GM23338 (cell line): ENCODE measurements at places on chromosomes 3 and 15. TPM values are rescaled to one million over a fixed set of nuclear protein-coding genes. Genes with fewer than 3 reads are reported as not detected.
A peak's percentile ranks its signal among the peaks of the same experiment; 100 is the strongest.

DNA sequence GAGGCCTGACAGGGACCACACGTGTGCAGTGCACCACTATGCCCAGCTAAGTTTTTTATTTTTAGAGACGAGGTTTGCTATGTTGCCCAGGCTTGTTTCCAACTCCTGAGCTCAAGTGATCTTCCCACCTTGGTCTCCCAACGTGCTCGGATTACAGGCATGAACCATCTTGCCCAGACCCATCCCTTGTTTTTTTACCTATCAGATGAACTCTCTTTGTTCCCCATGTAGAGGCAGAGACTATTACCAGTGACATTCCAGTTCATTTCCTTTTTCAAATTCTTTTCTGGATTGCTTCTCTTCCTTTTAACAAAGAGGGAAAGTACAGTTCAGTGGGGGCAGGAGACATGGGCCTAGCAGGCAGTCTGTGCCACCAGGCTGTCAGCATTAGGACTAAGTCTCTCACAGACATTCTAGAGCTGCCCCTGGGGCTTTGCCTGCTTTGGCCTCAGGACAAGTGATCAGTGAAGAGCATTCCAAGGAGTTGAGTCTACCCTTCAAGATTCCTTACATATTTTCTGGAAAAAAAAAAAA is 103.5 kb upstream of the SLC7A14 start:
- DNase-seq: peak; percentile 83
- no peaks in the 10 kb centered on the region for H3K4me1 ChIP-seq
- H3K27ac ChIP-seq: peak overlapping the region; percentile 89
- no peak overlapping the region for H3K4me3 ChIP-seq
- no peaks in the 10 kb centered on the region for H3K36me3 ChIP-seq

The CNTN4 gene
- total RNA-seq: 1.1 and 4.0 TPM in 2 replicates

DNA sequence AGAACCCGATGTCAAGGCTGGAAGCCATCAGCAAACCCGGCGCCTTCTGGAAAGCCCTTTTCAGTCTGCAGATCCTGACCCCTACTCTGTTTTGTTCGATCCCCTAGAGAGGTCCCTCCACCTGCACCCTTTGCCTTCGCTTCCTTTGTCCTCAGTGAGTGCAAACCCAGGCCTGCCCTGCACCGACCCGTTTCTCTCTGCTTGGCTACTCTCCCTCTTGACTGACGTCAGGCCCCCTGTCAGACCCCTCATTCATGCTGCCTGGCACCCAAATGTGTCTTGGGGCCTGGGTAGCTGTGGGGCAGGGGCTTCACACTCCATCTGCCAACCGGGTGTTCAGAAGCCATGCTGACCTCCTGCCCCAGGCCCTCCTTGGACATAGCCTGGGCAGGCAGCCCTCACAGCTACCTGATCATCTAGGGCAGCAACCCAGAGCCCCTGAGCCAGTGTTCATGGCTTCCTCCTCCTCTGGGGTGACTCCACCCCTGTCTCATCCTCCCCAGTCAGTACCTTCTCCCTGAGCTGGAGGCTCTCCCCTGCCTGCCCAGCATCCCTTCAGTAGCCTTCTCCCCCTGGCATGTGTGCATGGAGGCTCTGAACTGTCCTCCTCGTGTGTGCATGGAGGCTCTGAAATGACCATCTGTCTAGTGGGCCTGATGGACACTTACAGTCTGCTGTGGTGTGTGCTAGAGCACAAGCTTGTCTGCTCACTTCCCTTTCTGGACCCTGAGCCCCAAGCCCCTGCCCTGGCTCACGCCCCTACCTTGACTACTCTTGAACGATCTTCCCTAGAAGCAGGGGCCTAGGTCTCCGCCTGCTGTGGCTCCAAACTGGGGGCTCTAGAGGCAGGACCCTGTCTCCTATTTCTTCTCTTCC is 69.4 kb downstream of the EXOG start:
- no peaks in the 10 kb centered on the region for H3K36me3 ChIP-seq
- H3K4me1 ChIP-seq: no peaks in the 10 kb centered on the region
- no peak overlapping the region for H3K4me3 ChIP-seq
- no peaks in the 10 kb centered on the region for H3K27me3 ChIP-seq
- H3K27ac ChIP-seq: no peak overlapping the region

GRCh38 chr15:96324940-96325540 is 5.5 kb upstream of the NR2F2 start:
- H3K27me3 ChIP-seq: peaks cover 100% of the 10 kb centered on the region
- H3K27ac ChIP-seq: no peak overlapping the region
- DNase-seq: no peak
- peaks cover 86% of the 10 kb centered on the region for H3K4me1 ChIP-seq

GRCh38 chr3:48851407-48851806 is 3.7 kb upstream of the PRKAR2A start:
- H3K4me1 ChIP-seq: peaks cover 3% of the 10 kb centered on the region; the same call in 1 of the 2 replicates
- H3K36me3 ChIP-seq: no peaks in the 10 kb centered on the region
- peak; percentile 37 for DNase-seq
- no peak overlapping the region for H3K27ac ChIP-seq

The MGLL gene
- 0.62 and 0.83 TPM in 2 replicates for total RNA-seq

The CPLX3 gene
- 0.62 and 0.66 TPM in 2 replicates for total RNA-seq

DNA sequence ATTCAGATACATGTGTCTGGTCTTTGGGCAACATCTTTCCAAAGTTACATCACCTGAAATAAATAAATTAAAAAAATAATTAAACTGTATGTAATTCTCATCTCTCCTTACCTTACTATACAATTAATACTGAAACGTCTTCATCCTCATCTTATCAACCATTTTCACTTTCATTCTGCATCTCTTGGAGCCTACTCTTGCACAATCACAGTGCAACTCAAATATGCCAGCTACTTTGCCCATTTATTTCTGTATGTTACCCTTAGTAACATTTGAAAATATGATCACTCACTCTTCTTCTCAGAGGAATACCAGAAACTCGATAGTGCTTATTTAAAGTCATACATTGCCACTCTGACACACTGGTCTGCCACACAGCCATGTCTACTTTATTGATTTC is 1357.1 kb upstream of the CADM2 start:
- H3K27me3 ChIP-seq: no peaks in the 10 kb centered on the region
- DNase-seq: no peak

DNA sequence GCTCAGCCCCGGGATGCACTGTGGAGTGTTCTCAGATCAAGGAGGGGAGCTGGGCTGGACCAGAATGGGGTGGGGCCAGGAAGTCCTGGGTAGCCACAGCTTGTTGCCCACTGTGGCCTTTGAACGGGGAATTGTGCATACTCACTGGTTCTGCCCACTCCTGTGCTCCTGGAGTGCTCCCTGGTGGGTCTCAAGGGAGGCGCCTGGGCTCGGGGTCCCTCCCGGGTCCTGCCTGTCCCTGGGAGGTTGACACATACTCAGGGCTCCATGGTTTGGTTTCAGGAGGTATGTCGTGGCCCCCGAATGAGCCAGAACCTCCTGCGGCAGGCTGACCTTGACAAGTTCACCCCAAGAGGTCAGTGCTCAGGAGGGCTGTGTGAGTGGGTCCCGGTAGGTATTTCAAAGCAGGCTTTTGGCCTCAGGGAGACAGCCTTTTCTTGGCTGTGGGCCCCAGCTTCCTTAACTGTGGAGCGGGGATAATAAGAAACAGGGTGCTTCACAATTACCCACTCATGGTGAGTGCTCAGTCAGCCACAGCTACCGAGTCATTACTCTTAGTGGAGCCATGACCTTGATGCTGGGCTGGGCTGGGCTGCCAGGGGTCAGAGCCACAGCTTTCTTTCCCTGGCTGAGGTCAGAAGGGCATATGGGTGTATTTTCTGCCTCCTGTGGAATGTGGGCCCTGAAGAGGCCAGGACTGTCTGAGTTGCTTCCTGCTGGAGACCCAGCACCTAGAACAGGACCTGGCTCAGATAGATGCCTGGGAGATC is 7.6 kb downstream of the DNAH1 start:
- H3K36me3 ChIP-seq: no peaks in the 10 kb centered on the region
- H3K4me1 ChIP-seq: no peaks in the 10 kb centered on the region
- H3K27ac ChIP-seq: no peak overlapping the region
- no peaks in the 10 kb centered on the region for H3K27me3 ChIP-seq
- H3K4me3 ChIP-seq: no peak overlapping the region

- H3K4me3 ChIP-seq: peak overlapping the region; percentile 49
- H3K27ac ChIP-seq: no peak overlapping the region
- DNase-seq: peak; percentile 74
- no peaks in the 10 kb centered on the region for H3K36me3 ChIP-seq
- peaks cover 99% of the 10 kb centered on the region for H3K27me3 ChIP-seq
Measured at GRCh38 chr3:137768361-137769321, 4.5 kb downstream of the SOX14 start.

- no peak overlapping the region for H3K27ac ChIP-seq
- DNase-seq: no peak
- H3K4me3 ChIP-seq: no peak overlapping the region
- H3K27me3 ChIP-seq: no peaks in the 10 kb centered on the region
Measured at GRCh38 chr3:82790307-82791097, 1029.1 kb upstream of the GBE1 start.

- H3K27ac ChIP-seq: no peak overlapping the region
- H3K27me3 ChIP-seq: no peaks in the 10 kb centered on the region
- DNase-seq: no peak
Measured at GRCh38 chr3:8780279-8780678, 10.9 kb upstream of the OXTR start.

The RTP2 gene
- not detected in 2 replicates for total RNA-seq

DNA sequence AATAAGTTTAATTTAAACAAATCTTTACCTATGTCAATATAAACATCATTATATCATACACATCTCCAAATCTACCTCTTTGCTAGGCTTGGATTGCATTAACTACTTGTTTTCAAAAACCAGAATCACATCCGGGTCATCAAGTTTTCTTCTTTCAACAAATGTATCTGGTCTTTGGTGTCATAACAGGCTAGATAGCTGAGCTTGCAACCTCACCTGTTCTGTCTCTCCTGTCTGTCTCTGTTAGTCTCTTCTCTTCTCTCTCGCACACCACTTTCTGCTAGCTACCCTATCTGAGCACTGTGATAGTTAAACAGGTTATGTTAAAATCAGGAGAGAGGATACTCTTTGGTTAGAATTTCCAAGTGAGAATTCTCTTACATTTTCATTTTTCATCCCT is 6.7 kb downstream of the FOXB1 start:
- peak overlapping the region; percentile 44 for H3K4me3 ChIP-seq
- peaks cover 64% of the 10 kb centered on the region for H3K4me1 ChIP-seq
- peak; percentile 46 for DNase-seq
- H3K36me3 ChIP-seq: no peaks in the 10 kb centered on the region
- peak overlapping the region; percentile 88 for H3K27ac ChIP-seq
- H3K27me3 ChIP-seq: peaks cover 12% of the 10 kb centered on the region

GRCh38 chr3:64554096-64554920 is 133.5 kb downstream of the ADAMTS9 start:
- no peak overlapping the region for H3K27ac ChIP-seq
- H3K36me3 ChIP-seq: no peaks in the 10 kb centered on the region
- no peaks in the 10 kb centered on the region for H3K27me3 ChIP-seq
- H3K4me1 ChIP-seq: no peaks in the 10 kb centered on the region
- DNase-seq: no peak
- no peak overlapping the region for H3K4me3 ChIP-seq

The MEX3B gene
- total RNA-seq: 15.7 and 16.2 TPM in 2 replicates

- peaks cover 14% of the 10 kb centered on the region for H3K4me1 ChIP-seq
- H3K4me3 ChIP-seq: no peak overlapping the region
- no peaks in the 10 kb centered on the region for H3K27me3 ChIP-seq
- no peak overlapping the region for H3K27ac ChIP-seq
- H3K36me3 ChIP-seq: no peaks in the 10 kb centered on the region
Measured at GRCh38 chr3:140724856-140725812, 47.3 kb downstream of the TRIM42 start.

- peak; percentile 53 for DNase-seq
- no peak overlapping the region for H3K27ac ChIP-seq
- peaks cover 8% of the 10 kb centered on the region; the same call in 1 of the 2 replicates for H3K27me3 ChIP-seq
- no peaks in the 10 kb centered on the region for H3K4me1 ChIP-seq
Measured at GRCh38 chr3:138180375-138181029, 5.8 kb upstream of the DBR1 start.

DNA sequence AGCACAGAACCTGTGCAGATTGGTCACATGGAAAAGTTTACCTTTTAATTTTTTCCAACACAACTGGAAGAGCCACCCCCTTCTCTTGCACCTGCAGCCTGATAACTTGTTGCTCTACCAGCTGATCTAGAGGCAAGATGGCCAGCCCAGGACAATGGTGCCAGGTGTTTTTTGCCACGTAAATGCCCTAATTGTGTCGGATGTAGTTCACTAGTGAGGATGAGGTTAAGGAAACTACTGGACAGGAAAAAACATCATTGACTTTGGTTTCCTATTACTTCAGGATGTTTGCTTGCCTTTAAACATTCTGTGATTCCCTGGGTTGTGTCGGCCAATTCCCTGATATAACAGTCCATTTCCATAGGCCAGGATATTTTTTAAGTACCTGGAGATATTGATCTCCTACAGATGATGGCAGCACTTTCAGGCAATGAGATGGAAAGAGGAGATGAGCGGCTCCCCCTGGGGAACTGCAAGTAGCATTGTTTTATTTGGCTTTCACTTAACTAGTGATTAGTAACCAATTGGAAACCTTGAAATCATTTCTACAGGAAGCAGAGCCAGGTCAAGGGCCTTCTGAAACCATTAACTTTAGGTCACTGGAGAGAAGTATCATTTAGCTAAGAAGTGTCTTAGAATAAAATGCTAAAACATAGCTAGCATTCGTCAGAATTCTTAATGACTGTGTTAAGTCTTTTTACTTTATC is 72.5 kb downstream of the OSBPL10 start:
- H3K27me3 ChIP-seq: no peaks in the 10 kb centered on the region
- H3K36me3 ChIP-seq: no peaks in the 10 kb centered on the region
- peaks cover 79% of the 10 kb centered on the region for H3K4me1 ChIP-seq
- H3K4me3 ChIP-seq: no peak overlapping the region
- H3K27ac ChIP-seq: peak overlapping the region; percentile 52; the same call in 1 of the 2 replicates

GRCh38 chr15:89167267-89168176 is 53.9 kb downstream of the RLBP1 start:
- peaks cover 14% of the 10 kb centered on the region for H3K4me1 ChIP-seq
- no peaks in the 10 kb centered on the region for H3K36me3 ChIP-seq
- no peaks in the 10 kb centered on the region for H3K27me3 ChIP-seq

The SAMMSON gene
- not detected in 2 replicates for total RNA-seq

DNA sequence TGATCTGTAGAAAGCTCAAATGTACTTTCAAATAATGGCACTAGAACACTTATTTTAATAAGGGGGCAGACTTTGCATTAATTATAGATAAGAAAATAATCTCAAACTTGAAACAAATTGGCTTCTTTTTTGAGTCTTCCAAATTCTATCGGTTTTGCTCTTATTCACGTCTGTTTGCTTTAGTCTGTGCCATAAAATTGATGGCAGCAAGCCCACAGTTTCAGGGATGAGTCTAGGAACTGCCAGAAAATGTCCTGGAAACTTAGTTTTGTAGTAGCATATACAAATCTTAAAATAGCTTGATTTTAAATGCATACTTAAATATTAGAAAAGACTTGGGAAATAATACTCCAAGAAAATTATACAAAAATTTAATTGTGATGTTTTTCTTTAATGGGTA is 39.7 kb downstream of the BCHE start:
- no peaks in the 10 kb centered on the region for H3K36me3 ChIP-seq
- H3K4me3 ChIP-seq: no peak overlapping the region
- no peaks in the 10 kb centered on the region for H3K4me1 ChIP-seq
- H3K27me3 ChIP-seq: no peaks in the 10 kb centered on the region

The WDR72 gene
- total RNA-seq: 1.9 and 2.1 TPM in 2 replicates

The RTP1 gene
- total RNA-seq: 4.4 and 5.9 TPM in 2 replicates

The AGBL1 gene
- total RNA-seq: 0.03 TPM in 1 of 2 replicates, not detected in the other

- H3K27me3 ChIP-seq: no peaks in the 10 kb centered on the region
- DNase-seq: no peak
- H3K4me3 ChIP-seq: no peak overlapping the region
- peaks cover 36% of the 10 kb centered on the region for H3K4me1 ChIP-seq
- H3K27ac ChIP-seq: peak overlapping the region; percentile 2; the same call in 1 of the 2 replicates
Measured at GRCh38 chr3:48015431-48016180, 610 bp downstream of the MAP4 start.

GRCh38 chr3:78048698-78049097 is 1008.8 kb downstream of the ROBO2 start:
- H3K4me1 ChIP-seq: peaks cover 11% of the 10 kb centered on the region
- H3K36me3 ChIP-seq: no peaks in the 10 kb centered on the region
- H3K27me3 ChIP-seq: no peaks in the 10 kb centered on the region
- H3K27ac ChIP-seq: no peak overlapping the region

The EXD1 gene
- total RNA-seq: 0.07 TPM in 1 of 2 replicates, not detected in the other
